Fibroblast of lung (primary cell): ENCODE measurements at places on chromosomes 2 and 18.

- H3K27me3 ChIP-seq: no peaks in the 10 kb centered on the region
- H3K4me3 ChIP-seq: no peak overlapping the region
- DNase-seq: peak; percentile 3
Measured at GRCh38 chr2:25418944-25419677, 77.4 kb upstream of the DNMT3A start.

GRCh38 chr2:74944987-74945787 lies 13.3 kb upstream of the POLE4 start:
- no peak overlapping the region for H3K27ac ChIP-seq
- no peak overlapping the region for H3K4me3 ChIP-seq
- peaks cover 2% of the 10 kb centered on the region for H3K4me1 ChIP-seq

DNA sequence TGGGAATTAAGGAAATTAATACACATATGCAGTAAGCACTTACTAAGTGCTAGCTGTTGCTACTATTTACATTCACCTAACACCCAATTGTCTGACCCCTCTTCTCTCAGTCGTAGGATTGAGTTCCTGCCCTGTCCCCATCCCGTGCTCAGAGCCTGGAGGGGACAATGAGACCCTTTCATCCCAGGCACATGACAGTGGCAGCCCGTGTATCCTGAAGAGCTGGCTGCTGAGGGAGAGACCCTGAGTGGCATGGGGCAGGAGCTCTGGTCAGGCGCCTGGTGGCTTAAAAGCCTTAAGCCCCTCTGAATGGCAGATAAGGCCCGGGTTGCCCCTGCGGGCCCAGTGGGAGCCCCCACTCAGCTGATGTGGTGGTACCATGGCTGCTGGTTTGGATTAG lies 99.0 kb downstream of the DYSF start:
- no peaks in the 10 kb centered on the region for H3K36me3 ChIP-seq
- H3K27me3 ChIP-seq: no peaks in the 10 kb centered on the region
- no peak overlapping the region for H3K27ac ChIP-seq
- no peak for DNase-seq
- no peak overlapping the region for H3K4me3 ChIP-seq

DNA sequence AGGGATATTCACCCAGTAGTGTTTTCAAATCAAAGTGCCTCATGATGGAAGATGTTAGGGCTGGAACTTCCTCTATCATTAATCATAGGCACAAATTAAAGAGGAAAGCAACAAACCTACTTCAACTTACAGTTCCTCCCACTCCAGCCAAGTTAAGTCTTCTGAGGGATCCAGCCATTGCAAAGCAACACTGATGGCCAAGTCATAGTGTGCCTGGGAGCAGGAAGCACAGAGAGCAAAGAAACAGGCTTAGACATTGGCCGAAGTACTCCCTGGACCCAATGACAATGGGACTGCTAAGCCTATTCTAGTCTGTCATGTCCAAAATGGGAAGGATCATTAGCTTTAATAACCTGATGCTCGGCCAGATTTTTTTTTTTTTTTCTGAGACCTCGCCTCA lies 7.0 kb downstream of the C2orf80 start:
- H3K27ac ChIP-seq: no peak overlapping the region
- no peaks in the 10 kb centered on the region for H3K4me1 ChIP-seq
- DNase-seq: no peak

DNA sequence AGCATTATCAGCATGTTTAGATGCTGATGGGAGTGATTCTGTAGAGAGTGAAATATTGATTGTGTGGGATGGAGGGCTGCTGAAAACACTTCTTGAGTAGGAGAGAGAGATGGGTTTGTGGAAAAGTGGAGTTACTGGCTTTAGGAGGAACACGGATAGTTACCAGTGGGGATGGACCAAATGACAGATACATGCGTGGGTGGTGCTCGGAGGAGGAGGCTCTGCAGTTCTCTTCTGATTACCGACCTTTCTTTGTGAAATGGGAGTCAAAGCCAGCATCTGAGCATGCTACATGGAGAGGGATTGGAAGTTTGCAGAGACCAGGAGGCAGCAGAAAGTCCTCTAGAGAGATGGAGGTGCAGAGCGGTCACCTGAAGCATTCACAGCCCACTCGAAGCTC lies 26.3 kb downstream of the RNF144A start:
- no peaks in the 10 kb centered on the region for H3K36me3 ChIP-seq
- H3K4me3 ChIP-seq: no peak overlapping the region
- no peak overlapping the region for H3K27ac ChIP-seq
- no peaks in the 10 kb centered on the region for H3K4me1 ChIP-seq
- no peak for DNase-seq
- peaks cover 8% of the 10 kb centered on the region for H3K27me3 ChIP-seq
